ENCODE measurements at places on chromosomes 3 and 15. TPM values are rescaled to one million over a fixed set of nuclear protein-coding genes. Genes with fewer than 3 reads are reported as not detected.

The PARP9 gene
- 27.0 TPM for total RNA-seq

The GCNT3 gene
- total RNA-seq, result not detected

The MYZAP gene
- 0.66 TPM for total RNA-seq

The DLG1 gene
- total RNA-seq, result 34.7 TPM

The STAB1 gene
- total RNA-seq, result 6.5 TPM

The CNTN4 gene
- total RNA-seq, result not detected

The EOGT gene
- total RNA-seq, result 77.2 TPM

The KIF7 gene
- total RNA-seq, result 16.4 TPM

The CCR3 gene
- not detected for total RNA-seq

The SMAD3 gene
- total RNA-seq, result 63.5 TPM

The CCDC191 gene
- total RNA-seq, result 3.9 TPM

The PLS1 gene
- total RNA-seq, result 0.66 TPM
